ENCODE measurements at places on chromosomes 16 and 17. TPM values are rescaled to one million over a fixed set of nuclear protein-coding genes. Genes with fewer than 3 reads are reported as not detected.

PRAC1 gene
- not detected for total RNA-seq

COQ7 gene
- 18.5 TPM for total RNA-seq

PRKCB gene
- total RNA-seq: 0.07 TPM

NTN1 gene
- total RNA-seq: 0.26 TPM

CSH1 gene
- not detected for total RNA-seq

NPIPB9 gene
- total RNA-seq: 0.72 TPM

FN3KRP gene
- total RNA-seq: 16.5 TPM

TPSD1 gene
- not detected for total RNA-seq

All from smooth muscle cell of the pulmonary artery (primary cell).